Suprapubic skin (tissue), 4 donors: ENCODE measurements at places on chromosomes 2 and 18.

DNA sequence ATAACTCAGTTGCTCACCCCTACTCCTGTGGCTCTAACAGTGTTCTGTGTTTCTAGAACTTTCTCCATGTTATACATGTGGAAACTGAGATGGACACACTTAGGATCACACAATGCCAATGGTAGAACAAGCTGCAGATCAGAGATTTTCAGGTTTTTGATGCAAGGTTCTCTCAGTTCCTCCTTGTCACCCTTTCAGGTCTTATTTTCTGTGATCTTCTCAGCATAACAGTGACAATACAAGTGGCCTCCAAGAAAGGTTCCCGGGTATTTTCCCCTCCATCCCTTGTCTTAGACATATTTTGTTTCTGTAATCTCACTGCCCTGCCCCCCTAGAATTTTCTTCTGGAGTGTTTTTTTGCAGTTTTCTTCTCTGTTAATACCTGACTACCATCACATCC is 6.2 kb upstream of the MGAT5 start:
- DNase-seq, result no peak

DNA sequence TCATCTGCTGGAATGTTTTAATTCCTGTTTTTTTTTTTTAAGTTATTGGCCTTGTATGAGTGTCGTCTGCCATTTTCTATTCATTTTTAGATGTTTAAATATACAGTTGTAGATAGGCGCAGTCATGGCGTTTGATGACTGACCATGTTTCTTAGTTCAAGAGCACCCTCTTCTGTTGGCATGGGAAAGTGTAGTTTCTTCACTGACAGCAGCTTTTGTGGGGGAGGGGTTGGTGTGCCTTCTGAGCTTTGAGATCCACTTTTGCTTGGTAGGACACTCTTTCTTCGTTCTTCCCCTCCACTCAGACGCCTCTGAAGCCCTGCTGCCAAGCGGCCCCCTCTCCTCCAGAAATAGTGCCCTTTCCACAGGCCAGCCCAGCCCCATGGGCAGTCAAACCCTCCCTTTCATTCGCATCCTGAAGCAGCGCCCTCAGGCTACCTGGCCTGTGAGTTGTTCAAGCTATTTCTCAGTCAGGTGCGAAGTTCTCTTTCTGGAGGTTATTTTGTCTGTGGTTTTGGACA is 492.0 kb downstream of the TNS1 start:
- no peak for DNase-seq

DNA sequence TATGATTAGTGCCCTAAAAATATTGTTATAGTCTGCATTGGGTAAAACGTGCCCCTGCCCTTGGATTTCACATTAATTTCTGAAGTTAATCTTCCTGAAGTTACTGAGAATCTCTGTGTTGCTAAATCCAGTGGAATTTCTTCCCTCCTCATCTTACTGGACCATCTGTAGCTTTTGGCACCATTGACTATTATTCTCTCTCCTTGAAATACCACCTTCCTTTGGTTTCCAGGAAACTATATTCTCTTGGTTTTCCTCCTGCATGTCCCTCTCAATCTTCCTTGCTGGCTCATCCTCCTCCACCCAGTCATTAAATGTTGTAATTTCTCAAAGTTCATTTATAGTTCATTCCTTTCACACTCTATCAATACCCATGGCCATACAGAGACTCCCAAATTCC is 110.6 kb upstream of the SLC35G4 start:
- DNase-seq, result no peak

DNA sequence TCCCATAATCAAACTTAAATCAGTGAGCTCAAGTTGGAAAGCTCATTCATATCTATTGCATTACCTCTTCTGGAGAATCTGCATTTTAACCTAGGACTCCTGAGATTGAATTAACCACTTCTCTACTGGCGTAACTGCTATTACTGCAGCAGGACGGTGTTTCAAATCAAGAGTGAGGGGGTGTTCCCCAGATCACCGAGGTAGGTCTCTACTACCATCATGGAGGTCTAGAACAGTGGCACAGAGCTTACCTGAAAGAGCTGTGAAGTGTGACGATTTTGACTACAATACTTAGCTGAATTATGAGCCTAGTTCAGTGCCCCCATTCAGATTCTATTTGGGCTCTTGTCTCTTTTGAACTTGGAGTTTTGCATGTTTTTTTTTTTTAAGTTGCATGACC is 119.5 kb downstream of the POLE4 start:
- no peak for DNase-seq

- no peak for DNase-seq
Measured at GRCh38 chr2:165582409-165582808, 112.9 kb downstream of the CSRNP3 start.

DNA sequence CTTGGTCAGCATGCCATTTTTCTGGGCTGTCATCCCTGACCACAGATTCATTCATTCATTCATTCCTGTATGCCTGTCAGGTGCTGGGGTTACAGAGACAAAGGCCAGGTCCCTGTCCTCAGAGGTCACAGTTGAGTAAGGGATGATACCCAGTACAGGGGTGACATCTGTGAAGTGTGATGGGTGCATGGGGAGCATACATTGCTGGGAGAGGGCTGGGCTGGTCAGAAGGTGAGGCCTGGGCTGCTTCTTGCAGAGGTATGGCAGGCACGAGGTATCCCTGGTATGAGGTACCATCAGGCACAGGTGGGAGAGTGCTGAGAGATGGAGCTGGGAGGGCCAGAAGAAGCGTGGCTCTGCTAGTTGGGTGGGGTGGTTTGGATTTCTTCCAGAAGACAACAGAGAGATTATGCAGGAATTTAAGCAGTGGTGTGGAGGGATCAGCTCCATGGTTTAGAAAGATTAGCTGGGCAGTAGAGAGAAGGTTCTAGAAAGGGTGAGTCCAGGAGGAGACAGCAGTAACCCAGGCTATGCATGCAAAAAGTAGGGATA is 181.9 kb upstream of the HAAO start:
- DNase-seq, result no peak

- no peak for DNase-seq
Measured at GRCh38 chr18:70672581-70672980, 383.7 kb downstream of the SOCS6 start.

DNA sequence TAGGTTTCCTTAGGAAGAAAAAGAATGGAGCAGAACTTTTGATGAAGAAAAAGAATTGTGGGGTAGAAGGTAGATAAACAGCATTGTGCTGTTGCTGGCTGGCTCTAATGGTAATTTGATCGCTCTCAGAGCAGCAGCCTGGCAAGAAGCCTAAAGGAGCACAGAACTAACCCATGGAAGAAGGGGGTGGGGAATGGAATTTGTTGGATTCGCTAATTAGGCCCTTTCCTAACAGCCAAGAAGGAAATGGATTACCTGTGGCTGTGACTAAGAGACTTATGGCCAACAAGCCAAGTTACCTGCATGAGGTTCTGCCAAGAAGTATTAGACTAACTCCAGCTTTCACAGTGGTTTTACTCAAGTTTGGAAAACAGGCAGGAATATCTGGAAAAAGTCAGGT is 210.6 kb downstream of the IKZF2 start:
- no peak for DNase-seq

- no peak for DNase-seq
Measured at GRCh38 chr2:127680706-127681287, 5.5 kb upstream of the LIMS2 start.

DNA sequence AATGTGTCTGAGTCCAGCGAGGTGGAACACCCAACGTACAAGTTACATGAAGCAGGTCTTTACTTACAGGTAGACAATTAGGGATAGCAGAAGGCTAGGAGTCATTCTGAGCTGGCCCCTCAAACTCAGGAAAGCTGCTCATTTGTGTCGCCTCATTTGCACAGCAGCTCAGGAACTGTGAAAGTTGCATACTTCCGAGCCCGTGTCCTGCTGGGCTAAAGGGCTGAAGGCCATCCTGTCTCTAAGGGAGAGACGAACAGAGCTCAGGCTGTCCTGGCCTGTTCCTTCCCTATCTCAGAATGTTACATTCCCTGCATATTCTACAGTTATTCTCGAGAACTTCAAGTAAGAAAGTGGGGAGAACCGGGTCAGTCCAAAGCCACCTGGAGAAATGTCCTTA is 99.0 kb downstream of the FAM124B start:
- no peak for DNase-seq

DNA sequence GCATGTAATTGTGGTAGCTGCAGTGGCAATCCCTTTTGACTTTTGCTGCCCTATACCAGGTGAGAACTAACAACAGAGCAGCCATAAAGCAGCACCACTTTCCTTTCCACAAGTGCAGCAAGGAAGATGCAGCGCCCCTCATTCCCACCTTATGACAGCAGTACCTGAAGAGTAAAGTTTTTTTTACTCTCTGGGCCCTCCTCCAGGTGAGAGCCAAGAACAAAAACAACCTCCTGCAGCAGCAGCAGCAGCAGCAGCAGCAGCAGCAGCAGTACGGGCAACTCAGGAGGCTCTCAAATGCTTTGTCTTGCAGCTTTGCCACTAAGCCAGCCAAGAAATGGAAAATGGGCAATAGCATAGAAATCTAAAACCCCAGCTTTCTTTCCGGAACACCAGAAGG is 397.5 kb downstream of the FIGN start:
- no peak for DNase-seq

- no peak for DNase-seq
Measured at GRCh38 chr2:205915130-205915524, 170.8 kb downstream of the INO80D start.

GRCh38 chr2:120949027-120949956 is 213.6 kb downstream of the GLI2 start:
- DNase-seq, result no peak

- no peak for DNase-seq
Measured at GRCh38 chr2:211724933-211725332, 813.7 kb downstream of the ERBB4 start.

GRCh38 chr18:3585656-3586509 is 135.9 kb downstream of the TGIF1 start:
- DNase-seq, result peak; percentile 90

DNA sequence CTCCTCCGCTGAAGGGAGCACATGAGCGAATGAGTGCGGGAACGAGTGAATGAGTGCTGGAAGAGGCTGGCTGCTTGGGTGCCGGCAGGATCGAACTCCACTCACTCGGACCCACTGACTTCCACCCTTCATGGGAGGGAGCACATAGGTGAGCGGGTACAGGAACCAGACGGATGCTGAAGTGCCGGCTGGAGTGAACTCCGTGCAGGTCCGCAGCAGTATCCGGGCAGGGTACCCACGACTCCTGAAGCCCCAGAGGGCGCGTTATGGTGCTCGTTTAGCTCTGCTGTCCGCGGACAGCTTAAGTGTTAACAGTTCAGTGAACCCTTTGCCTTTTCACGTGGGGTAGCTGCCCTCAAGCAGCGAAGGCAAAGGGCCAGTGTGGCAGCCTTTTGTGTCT is 23.2 kb downstream of the RPRM start:
- no peak for DNase-seq

DNA sequence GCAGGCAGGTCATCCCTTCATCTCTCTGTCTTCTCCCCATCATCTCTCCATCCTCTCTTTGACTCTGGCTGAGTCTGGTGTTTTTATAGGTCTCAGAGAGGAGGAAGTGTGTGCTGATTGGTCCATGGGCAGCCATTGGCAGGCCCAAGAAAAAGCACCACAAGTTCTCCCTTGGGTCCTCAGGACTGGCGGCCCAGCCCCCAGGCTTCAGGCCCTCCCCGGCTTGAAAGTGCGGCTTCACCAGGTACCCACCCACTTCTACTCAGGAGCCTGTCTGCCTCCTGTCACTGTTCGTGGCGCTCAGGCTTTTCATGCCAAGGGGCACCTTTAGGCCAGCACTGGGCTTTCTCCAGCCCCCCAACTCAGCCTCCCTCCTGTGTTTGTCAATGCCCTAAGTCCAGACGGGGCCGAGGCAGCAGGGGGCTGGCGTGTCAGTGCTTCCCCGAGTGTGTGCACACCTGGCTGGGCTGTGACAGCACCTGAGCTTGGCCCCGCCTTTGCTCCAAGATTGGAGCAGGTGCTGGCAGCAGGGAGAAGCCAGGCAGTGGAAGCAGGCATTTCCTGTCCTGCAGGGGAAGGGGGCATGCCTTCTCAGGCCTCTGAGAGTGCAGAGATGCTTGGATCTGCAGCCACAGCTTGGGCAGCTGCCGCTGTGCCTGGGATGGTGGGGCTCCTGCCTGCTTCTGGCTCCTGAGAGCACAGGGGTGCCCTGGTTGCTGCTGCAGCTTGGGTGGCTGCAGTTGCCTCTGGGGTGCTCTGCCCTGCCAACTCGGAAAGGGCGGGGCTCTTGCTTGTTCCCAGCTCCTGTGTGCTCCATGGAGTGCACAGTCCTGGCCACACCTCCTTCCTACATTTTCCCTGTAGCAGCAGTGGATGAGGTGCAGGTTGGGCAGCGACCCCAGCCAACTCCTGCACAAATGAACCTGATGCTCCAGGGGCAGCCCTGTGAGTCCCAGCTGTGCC is 34.1 kb downstream of the FBXO48 start:
- no peak for DNase-seq

- no peak for DNase-seq
Measured at GRCh38 chr18:23626451-23627279, 36.0 kb downstream of the ANKRD29 start.

GRCh38 chr2:148960483-148960882 is 78.0 kb upstream of the LYPD6B start:
- no peak for DNase-seq

- DNase-seq, result no peak
Measured at GRCh38 chr2:141455877-141456276, 674.9 kb downstream of the LRP1B start.

DNA sequence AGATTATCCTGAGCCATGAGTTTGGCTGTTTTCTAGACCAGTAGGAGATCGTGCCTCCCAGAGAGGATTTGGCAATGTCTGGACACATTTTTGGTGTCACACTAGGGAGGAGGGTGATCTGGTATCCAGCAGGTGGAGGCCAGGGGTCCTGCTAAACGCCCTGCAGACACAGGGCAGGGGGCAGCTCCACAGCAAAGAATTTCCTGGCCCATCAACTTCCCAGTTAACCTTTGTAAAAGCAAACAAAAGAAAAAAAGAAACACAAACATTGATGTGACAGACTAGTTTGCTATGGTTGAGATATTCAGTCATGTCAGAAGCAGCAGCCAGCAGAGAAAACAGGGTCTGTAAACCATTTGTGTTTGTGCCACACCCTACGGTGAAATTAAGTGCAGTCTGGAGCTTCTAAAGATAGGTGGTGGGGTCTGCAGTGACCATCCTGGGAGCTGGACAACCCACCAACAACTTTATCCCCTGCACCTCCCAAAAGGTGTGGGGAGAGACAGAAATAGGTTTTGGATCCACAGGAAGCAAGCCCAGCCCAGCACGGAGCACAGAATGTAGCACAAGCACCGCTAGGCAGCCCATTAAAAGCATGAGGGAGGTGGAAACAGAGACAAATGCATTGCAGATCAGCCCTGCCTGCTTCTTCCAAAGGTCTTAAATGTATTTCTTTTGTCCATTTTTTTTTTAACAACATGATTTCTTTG is 232.5 kb downstream of the MYT1L start:
- no peak for DNase-seq

DNA sequence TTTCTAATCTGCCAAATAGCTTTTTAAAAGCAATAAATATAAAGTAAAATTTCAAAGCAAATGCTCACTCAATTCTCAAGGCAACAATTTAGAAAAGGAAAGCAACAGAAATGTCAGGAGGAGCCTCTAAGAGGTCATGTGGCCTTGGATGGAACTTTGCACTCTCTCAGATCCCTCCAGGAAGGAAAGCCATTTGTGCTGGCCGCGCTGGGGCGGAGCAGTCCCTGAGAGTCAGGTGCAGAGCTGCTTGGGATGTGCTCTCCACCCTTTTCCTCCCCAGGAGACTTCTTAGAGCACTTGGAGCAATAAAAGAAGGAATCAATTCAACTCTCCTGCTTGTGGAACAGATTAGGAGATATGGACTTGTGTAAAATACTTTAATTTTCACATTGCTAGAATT is 379.8 kb upstream of the LINC00305 start:
- DNase-seq, result no peak

GRCh38 chr2:45960057-45960863 is 308.8 kb downstream of the PRKCE start:
- DNase-seq, result no peak
